ENCODE measurements at places on chromosomes 3 and 15. TPM values are rescaled to one million over a fixed set of nuclear protein-coding genes. Genes with fewer than 3 reads are reported as not detected.

GRCh38 chr3:113617726-113618125 is 78.7 kb downstream of the USF3 start:
- no peak for DNase-seq

DNA sequence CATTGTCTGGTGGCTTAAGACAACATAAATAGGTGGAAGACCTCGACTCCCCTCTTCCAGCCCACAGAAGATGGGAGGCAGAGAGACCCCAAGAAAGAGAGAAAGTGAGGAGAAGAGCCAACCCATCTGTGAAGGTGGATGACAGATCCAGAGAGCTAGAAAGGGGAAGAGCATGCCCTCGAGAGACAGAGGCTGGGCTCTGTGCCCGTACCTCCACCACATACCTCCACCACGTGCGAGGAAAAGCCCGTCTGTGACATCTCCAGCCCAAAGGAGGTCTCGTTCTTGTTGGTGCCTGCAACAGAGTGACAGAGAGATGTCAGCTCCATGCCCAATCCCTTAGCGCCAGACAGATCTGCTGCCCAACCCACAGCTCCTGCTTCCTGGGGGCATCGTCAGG is 71.1 kb downstream of the FEM1B start:
- no peak for DNase-seq

DNA sequence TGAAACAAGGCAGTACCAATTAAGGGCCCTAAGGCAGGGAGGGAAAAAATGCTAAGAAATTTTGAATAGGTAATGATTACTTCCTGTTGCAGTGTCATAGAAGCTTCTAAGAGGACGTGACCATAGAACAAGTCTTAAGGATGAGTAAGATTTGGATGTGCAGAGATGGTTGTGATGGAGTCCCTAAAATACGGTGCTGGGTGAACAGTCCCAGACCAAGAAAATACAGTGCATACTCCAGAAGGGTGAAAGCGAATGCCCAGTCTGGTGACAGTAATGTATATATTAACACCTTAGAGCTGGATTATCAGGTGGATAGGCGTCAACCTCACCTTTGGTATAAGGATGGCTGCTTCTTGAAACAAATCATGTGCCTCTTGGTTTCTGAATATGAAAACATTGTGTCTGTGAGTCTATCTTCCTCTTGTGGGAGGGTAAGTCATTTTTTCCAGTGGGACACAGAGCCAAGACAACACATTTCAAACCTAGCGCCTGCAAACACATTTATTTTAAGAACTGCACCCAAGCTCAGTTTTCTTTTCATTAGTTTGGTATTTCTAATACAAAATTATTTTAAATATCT is 101.2 kb upstream of the TP63 start:
- DNase-seq, result peak; percentile 20

GRCh38 chr3:130424837-130425236 is 79.4 kb downstream of the COL6A5 start:
- no peak for DNase-seq

The GUCA1C gene
- total RNA-seq, result not detected

- no peak for DNase-seq
Measured at GRCh38 chr15:92417716-92418115, 24.0 kb downstream of the ST8SIA2 start.

GRCh38 chr3:45362758-45363157 is 25.6 kb upstream of the LARS2 start:
- DNase-seq, result no peak

DNA sequence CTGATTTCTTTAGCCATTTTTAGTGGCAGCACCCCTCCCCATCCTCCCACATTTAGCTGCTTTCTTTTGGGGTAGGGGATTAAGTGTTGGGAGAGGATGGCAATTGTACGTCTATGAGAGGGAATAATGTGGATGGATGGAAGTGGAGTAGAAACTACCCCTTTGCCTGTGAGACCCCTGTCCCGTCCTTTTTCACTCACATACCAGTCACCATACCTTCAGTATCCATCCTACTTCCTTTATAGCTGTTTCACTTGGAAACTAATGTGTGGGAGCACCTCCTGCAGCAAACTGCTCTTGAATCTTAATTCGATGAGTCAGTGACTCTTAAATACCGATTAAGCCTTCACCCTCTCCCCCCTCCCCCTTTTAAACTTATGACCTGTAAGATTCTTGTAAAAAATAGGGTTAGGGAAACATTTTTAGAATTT is 730 bp downstream of the SPRED1 start:
- peak; percentile 20 for DNase-seq

DNA sequence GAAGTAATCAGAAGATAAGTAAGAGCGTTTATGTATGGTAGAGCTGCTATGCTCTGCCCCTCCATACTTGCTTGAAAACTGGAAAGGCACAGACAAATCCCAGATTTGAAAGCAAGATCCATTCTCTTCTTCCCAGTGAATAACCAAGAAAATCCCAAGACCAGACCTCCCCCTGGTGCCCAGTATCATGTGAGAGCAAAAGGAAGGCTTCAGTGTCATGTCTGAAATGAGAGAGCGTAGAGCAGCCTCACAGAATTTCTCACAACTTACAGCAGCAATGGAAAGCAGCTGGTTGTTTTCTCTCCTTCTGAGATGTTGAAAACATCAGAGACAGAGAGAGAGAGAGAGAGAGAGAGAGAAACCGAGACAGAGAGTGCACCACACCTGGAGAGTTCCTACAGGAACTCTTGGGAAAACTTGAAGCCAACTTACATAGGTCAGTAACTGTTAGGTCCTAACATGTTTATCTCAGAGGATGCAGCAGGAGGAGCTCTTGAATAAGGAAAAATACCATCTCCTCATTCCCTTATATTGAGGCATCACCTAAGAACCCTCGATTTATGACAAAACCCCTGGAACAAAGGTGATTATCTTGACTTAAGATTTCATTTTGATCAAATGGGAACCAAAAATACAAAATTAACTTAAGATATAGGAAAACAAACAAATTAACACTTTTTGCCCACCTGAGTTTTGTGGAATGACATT is 273.3 kb downstream of the NSUN3 start:
- DNase-seq, result no peak
